Stimulated activated CD4-positive, alpha-beta T cell treated with anti-CD3 and anti-CD28 coated beads, TNF-alpha, amount 100 ng/mL, for 1 hour (primary cell): ENCODE measurements at places on chromosomes 3 and 15.

GRCh38 chr15:57634290-57634689 is 42.6 kb downstream of the MYZAP start:
- no peak for DNase-seq

DNA sequence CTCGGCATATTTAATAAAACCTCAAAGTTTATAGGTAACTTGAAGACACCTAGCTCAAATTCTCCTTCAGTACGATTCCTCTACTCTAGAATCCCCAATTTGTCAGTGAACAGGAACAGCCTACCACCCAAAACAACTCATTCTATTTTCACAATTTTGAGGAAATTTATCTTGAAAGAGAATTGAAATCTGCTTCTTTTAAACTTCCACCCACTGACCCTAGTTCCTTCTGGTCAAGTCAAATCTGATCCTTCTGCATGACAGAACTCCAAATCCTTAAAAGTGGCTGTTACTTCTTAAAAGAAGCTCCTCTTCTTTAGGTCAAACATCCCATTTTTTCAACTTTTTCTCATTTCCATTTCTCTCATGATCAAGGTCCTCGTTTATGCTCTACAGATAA is 4.4 kb downstream of the GABPB1 start:
- DNase-seq, result no peak

GRCh38 chr3:67018789-67019526 is 20.9 kb downstream of the KBTBD8 start:
- DNase-seq, result no peak

DNA sequence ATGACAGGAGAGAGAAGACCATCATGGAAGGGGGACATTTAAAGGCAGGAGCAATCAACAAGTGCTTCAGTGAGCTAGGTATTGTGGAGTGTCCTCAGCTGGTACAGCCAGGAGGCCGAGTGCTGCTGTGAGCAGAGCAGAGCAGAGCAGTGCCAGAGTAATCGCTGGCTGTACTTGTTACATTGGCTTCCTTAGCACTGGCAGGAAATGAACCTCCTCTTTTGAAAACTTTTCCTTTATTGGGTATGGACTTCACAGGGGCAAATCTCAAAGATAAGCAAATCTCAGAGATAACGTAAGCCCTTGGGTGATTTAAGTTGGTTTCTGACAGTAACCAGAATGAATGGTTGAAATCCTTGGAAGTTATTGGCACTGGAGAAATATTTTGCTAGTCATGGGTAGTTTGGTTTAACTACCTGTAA is 2.1 kb downstream of the SH3GL3 start:
- no peak for DNase-seq

GRCh38 chr3:145739926-145740325 is 421.1 kb downstream of the PLOD2 start:
- DNase-seq, result no peak

DNA sequence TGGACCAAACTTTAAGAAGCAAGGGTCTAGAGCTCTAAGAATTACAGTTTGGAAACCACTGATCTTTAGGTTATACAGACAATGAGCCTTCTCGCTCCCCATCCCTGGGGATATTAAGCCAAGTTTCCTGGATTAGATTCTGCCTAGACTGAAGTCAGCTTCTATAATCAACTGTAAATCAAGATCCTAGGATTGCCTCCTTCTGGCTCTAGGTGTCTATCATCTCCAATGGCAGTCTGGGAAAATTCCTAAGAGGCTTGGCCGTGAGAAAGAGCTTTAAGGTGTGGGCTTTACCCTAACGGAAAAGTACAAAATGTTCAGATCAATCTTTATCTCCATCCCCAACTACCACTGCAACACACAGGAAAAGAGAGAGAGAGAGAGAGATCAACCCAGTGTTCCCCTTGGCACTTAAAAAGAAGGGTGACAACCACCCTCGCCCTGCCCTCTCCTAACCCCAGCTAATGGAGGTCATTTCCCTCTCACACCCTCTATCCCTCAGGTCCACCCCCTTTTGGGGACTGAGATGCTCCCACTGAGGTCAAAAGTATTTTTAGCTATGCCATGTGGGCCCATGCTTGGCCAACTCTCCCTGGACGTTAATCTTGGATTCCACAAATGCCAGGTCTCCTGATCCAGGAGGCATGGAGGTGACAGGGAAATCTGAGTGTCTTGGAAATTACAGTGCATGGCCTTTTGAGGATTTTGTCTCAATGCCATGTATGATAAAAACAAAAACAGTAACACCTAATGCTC is 202.8 kb upstream of the BCL6 start:
- no peak for DNase-seq

GRCh38 chr3:187919544-187919943 is 174.3 kb upstream of the BCL6 start:
- no peak for DNase-seq

DNA sequence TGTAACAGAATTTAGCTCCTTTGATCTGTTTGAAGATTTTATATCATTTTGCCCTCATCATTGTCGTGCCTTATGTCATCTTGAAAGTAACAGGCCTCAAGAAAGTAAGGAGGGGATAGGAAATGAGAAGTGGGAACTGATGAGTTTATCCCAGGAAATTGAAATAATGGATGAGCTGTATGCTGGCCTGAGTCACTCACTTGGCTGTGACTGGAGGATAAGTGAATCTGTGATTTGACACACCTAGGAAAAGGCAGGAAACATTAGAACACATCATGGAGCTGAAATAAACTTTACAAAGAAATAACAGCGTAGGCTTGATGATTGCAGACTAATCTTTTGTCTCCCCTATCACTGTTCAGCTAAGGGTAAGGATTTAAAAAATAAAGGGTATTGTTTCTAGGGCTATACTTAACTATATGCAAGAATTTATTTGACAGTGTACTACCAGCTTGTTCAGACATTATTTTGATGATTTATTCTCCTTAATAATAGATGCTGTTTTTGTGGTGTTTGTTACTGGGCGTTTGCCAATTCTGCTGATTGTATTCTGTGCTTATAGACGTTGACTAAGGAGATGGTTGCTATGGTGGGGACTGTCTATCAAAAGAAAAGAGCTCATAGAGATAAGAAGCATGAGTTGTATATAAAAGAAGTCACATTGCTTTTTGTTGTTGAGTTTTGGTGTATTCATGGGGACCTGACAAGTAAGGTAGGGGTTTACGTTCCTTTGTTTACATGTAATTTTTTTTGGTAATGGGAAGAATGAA is 105.6 kb upstream of the ROPN1 start:
- DNase-seq, result no peak

DNA sequence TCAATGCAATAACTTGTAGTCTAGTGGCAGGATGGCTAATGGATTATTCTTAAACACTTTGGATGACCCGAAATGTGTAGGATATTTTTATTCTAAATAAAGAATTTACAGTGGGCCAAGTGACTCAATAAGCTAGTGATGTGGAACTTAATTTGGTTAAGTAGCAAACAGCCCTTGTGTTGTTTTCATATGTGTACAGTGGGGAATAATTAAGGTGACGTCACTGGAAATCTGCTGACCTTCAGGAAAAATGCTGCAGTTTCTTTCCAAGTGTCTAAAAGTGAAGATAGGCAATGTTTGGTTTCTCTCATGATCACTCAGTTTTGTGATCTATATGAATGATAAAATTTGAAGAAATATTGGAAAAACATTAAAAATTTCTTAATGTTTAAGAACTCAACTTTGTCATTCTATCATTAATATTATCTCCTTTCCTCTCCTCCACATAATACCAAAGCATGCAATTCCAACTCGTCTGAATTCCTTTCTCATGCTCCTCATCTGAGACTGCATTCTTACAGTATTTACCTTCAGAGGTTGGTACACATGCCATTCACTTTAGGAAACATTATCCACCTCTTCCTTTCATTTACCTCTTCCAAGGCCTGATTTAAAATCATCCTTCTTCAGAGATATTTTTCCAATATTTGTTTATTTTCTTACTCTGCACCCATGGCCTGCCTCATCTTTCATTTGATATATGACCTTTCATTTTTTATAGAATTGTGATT is 414.6 kb upstream of the ARPP21 start:
- DNase-seq, result no peak
